ENCODE measurements at places on chromosomes 5 and 9.

GRCh38 chr5:51465165-51465564 is 81.9 kb downstream of the ISL1 start:
- DNase-seq = peak; percentile 23

DNA sequence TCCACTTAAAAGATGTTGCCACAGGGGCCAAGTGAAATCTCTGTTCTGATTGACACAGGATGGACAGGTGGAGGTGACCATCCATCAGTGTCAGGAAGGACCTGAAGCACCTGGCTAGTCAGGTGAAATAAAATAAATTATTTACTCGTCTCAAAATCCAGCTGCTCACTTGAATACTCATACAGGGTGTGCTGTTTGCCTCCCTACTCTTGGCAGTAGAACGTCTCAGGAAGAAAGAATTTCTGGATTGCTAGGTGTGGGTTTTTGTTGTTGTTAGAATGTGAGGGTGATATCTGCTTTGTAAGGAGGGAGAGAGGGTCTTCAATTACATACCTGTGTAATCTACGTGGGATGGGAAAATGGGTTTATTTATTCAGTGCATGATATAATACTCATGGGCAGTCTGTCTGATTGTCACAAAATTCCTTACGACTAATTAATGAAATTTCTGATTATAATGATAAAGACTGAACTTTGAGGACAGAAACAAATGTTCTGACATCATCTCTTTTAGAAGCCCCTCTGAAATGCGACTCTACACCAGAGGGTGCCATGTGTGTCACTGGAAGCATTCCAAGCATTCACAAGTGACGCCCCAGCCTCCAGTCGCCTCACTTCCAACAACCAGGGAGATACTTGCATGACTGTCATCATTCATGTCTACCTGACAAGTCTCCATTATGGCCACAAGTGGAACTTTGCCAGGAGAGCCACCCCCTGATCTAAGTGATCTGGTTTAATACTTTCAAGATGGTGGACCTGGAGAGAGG is 218.4 kb downstream of the GAPVD1 start:
- no peak for DNase-seq

GRCh38 chr9:36677611-36678010 is 104.9 kb downstream of the MELK start:
- DNase-seq = no peak

DNA sequence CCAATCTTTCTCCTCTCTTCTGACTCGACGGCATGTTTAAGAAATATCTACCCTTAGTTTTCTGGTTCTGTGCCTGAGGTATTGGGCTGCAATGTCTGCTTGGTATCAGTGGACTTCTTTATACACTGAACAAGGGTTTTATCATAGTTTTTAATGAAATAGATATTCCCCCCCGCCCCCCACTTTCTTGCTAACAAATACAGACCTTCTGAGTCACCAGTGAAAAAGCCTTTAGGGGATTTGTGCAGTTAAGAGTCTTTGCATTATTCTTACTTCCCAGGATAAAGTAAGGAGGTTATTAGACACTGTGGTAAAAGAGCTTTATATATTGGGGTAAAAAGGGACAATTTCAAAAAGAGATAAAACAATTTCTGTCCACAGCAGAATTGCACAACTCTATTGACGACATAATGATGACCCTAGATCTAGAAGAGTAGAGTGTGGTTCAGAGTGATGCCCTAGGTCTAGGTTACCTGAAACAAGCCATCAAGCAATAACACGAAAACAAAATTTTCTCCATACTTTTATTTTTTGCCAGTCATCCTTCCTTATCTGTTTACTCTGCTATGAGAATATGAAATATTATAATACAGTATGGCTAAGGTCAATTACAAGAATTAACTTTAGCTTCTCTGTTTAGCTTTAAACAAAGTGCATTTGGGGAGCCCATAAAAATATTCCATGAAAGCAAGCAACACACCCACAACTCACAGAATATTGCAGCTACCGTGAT is 110.7 kb downstream of the PLK2 start:
- DNase-seq = peak; percentile 8

All from PC-3 (cell line).